ENCODE measurements at places on chromosomes 1 and 21. TPM values are rescaled to one million over a fixed set of nuclear protein-coding genes. Genes with fewer than 3 reads are reported as not detected.

DNA sequence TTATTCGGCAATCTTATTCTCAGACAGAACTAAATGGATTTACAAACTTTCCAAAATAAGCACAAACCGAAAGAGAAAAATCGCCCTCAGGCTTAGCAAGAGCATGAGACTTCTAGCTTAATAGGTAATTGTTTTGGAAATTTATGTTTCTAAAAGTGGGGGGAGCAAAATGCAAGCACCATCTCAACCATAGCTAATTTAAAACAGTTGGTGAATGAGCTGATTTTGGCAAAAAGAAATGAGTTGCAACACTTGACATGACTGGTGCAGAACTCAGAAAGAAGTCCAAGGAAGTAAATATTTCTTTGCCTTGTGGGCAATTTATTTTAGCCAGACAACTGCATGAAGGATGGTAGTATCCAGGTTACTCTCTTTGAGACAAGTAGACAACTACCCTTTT, 71.5 kb upstream of the PTGFR start:
- no peak for DNase-seq

DNA sequence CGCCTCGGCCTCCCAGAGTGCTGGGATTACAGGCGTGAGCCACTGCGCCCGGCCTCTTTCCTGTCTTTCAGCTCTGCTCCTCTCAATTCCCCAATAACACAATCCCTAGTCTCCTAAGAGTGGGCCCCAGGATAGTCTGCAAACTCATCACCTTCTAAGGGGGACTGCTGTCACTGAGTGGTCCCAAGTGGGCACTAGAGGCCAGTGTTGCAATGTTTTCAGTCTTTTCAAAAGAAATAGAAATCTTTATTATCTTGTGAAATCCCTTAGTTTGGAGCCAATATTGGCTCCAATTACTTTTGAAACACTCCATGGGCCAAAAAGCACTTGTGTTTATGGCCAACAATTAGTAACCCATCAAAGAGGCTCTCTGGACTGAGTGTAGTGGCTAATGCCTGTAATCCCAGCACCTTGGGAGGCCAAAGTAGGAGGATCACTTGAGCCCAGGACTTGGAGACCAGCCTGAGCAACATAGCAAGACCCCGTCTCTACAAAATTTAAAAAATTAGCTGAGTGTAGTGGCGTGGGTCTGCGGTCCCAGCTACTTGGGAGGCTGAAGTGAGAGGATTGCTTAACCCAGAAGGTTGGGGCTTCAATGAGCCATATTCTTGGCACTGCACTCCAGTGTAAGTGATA, 28.6 kb upstream of the ZNF697 start:
- no peak for DNase-seq

GRCh38 chr1:55955016-55955621, 624.2 kb downstream of the PLPP3 start:
- DNase-seq: no peak

- no peak for DNase-seq
Measured at GRCh38 chr1:27314169-27314568, 7.8 kb upstream of the TMEM222 start.

GRCh38 chr1:15737324-15738319, 1.6 kb downstream of the SLC25A34 start:
- no peak for DNase-seq

- no peak for DNase-seq
Measured at GRCh38 chr1:36590771-36591170, 108.1 kb upstream of the CSF3R start.

DNA sequence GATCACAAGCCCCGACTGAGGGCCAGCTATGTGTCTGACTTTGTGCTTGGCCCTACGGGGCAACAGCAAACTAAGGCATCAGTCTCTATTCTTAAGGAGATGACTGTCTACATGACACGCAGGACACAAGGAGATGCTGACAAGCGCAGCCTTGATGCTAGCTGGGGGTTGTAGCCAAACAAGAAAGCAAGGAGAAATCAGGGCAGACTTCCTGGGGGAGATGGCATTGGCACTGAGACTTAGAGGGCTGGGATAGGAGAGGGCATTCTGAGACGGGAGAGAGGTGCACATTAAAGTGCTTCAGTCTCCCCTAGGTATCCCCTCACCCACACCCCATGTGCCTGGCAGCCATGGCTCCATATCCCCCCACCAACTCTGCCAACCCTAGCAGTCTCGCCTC, 210.8 kb upstream of the POU3F1 start:
- no peak for DNase-seq

The SMCP gene
- not detected for total RNA-seq

The NHLH1 gene
- 0.15 TPM for total RNA-seq

The NTNG1 gene
- total RNA-seq: 0.32 TPM

The PTGER3 gene
- total RNA-seq: 193 TPM

The PLD5 gene
- total RNA-seq: 0.32 TPM

The PDE4B gene
- total RNA-seq: 207 TPM
